Central memory CD8-positive, alpha-beta T cell (primary cell): ENCODE measurements at places on chromosomes 2 and 18.
A peak's percentile ranks its signal among the peaks of the same experiment; 100 is the strongest.

GRCh38 chr18:26813043-26813442, 52.5 kb downstream of the AQP4 start:
- no peak overlapping the region for H3K27ac ChIP-seq
- no peaks in the 10 kb centered on the region for H3K4me1 ChIP-seq
- H3K27me3 ChIP-seq, result no peaks in the 10 kb centered on the region

GRCh38 chr18:74937291-74937690, 271.6 kb downstream of the PTGR3 start:
- no peak for DNase-seq
- no peaks in the 10 kb centered on the region for H3K36me3 ChIP-seq
- H3K4me1 ChIP-seq, result peaks cover 6% of the 10 kb centered on the region

- peaks cover 72% of the 10 kb centered on the region for H3K27me3 ChIP-seq
- DNase-seq, result no peak
- no peaks in the 10 kb centered on the region for H3K36me3 ChIP-seq
- no peak overlapping the region for H3K4me3 ChIP-seq
- peaks cover 2% of the 10 kb centered on the region for H3K4me1 ChIP-seq
- no peak overlapping the region for H3K27ac ChIP-seq
These were observed 896.7 kb upstream of the ZEB2 start for GRCh38 chr2:145416640-145417039.

DNA sequence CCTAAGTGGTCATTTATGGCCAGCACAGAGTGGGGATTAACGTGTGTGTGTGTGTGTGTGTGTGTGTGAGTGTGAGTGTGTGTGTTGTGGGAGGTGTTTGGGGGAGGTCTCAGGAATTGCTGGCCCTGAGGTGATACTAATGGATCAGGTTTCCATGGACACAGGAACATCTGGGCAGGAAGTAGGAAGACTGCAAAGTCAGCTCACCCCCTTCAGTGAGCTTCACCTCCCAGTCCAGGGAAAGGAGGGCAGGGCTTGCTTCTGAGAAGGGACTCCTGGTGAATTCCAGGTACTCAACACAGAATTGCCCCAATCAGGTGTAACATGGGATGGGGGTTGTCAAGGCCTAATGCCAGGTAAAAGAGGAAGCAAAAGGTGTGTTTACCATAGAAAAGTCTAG, 30.3 kb upstream of the IL1R1 start:
- DNase-seq, result no peak
- H3K4me3 ChIP-seq, result no peak overlapping the region
- H3K27ac ChIP-seq, result no peak overlapping the region
- H3K4me1 ChIP-seq, result no peaks in the 10 kb centered on the region
- H3K36me3 ChIP-seq, result no peaks in the 10 kb centered on the region
- H3K27me3 ChIP-seq, result peaks cover 11% of the 10 kb centered on the region

- H3K27me3 ChIP-seq, result no peaks in the 10 kb centered on the region
- no peak overlapping the region for H3K27ac ChIP-seq
- H3K4me1 ChIP-seq, result no peaks in the 10 kb centered on the region
- no peaks in the 10 kb centered on the region for H3K36me3 ChIP-seq
- no peak overlapping the region for H3K4me3 ChIP-seq
- DNase-seq, result no peak
These were observed 106.4 kb downstream of the CTAGE1 start for GRCh38 chr18:22311301-22311700.

DNA sequence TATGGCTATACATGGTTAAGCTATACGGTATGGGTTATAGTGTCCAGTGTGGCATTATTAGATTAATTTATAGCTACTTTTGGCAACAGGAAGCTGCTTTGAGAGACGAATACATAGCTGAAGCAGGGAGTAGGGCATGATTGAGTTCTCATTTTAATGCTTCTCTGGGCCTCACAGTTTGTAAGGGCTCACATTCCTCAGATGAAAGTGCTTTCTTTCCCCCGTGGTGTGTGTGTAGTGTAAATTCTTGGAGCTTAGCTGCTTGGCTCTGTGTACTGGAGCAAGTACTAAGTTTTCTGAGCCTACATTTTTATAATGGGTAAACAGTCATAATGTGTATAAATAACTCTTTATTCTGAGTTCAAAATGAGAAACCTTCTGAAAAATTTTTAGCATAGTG, 173.7 kb downstream of the PTPRM start:
- H3K27ac ChIP-seq, result no peak overlapping the region
- DNase-seq, result no peak
- no peaks in the 10 kb centered on the region for H3K4me1 ChIP-seq
- no peak overlapping the region for H3K4me3 ChIP-seq

DNA sequence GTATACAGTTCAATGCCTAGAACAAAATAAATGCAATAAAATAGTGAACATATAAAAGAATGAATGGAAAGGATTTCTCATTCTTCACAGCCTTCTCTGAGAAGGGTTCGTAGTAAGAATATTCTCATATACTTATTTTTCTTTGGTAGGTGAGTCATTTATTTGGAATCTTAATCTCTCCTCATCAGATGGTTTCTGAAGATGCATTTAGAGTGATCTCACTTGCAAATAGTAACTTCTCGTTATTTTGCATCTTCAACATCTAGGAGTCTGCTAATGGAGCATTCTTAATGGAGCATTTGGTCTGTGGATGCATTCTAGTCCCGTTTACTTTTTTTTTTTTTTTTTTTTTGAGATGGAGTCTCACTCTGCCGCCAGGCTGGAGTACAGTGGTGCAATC, 3.9 kb downstream of the UBXN4 start:
- H3K27ac ChIP-seq, result no peak overlapping the region
- no peaks in the 10 kb centered on the region for H3K27me3 ChIP-seq
- H3K4me3 ChIP-seq, result no peak overlapping the region
- peaks cover 42% of the 10 kb centered on the region for H3K36me3 ChIP-seq
- DNase-seq, result no peak
- H3K4me1 ChIP-seq, result peaks cover 47% of the 10 kb centered on the region

- H3K27ac ChIP-seq, result no peak overlapping the region
- H3K4me3 ChIP-seq, result no peak overlapping the region
- no peaks in the 10 kb centered on the region for H3K4me1 ChIP-seq
- peaks cover 2% of the 10 kb centered on the region for H3K36me3 ChIP-seq
- peaks cover 13% of the 10 kb centered on the region for H3K27me3 ChIP-seq
These were observed 448.1 kb downstream of the TSN start for GRCh38 chr2:122203523-122203922.

DNA sequence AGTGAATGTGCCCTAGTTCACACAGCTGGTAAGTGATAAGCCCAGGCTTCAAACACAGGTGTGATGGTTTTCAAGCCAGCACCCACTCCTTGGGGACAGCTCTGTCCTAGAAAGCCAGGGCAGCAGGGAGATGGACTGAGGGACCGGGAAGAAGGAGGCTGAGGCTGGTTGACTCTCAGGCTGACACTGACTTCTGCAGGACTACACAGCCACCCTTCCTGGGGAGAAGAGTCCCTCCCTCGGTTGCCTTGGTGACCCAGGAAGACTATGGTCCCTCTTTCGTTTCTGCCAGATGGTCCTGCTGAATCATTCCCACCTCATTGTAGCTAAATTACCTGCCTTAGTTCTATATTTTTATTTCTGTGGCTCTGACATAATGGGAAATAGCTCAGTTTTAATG, 11.3 kb upstream of the FSHR start:
- H3K4me3 ChIP-seq, result no peak overlapping the region
- no peak for DNase-seq
- H3K27ac ChIP-seq, result no peak overlapping the region
- H3K36me3 ChIP-seq, result no peaks in the 10 kb centered on the region
- no peaks in the 10 kb centered on the region for H3K27me3 ChIP-seq

DNA sequence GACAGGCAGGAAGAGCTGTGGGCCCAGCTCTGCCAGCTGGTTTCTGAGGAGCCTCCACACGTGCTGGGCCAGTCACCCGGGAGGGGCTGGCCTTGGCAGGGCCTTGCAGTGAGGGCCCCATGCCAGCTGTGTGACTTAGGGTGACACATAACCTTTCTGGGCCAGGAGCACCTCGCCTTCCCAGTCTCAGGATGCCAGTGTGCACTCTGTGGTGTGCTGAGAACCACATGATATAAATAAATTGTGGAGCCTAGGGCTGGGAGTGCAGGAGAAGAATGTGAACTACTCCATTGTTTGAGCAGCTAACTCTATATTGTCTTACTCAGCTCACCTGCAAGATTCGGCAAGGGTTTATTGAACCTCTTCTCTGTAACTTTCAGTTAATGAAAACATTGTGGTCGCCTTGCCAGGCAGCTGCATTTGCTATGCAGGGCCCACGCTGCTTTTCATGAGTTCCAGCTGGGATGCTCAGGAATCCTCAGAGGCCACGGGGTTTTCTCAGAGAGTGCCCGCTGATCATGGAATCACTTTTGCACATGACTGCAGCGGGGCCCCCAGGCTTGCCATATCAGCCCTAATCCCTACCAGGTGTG, 222.3 kb downstream of the SH3RF3 start:
- no peak overlapping the region for H3K4me3 ChIP-seq
- H3K27me3 ChIP-seq, result no peaks in the 10 kb centered on the region
- peaks cover 7% of the 10 kb centered on the region for H3K4me1 ChIP-seq
- H3K36me3 ChIP-seq, result no peaks in the 10 kb centered on the region

GRCh38 chr18:22314420-22314819, 103.3 kb downstream of the CTAGE1 start:
- DNase-seq, result no peak
- H3K27me3 ChIP-seq, result no peaks in the 10 kb centered on the region
- peaks cover 6% of the 10 kb centered on the region for H3K4me1 ChIP-seq
- H3K36me3 ChIP-seq, result no peaks in the 10 kb centered on the region

DNA sequence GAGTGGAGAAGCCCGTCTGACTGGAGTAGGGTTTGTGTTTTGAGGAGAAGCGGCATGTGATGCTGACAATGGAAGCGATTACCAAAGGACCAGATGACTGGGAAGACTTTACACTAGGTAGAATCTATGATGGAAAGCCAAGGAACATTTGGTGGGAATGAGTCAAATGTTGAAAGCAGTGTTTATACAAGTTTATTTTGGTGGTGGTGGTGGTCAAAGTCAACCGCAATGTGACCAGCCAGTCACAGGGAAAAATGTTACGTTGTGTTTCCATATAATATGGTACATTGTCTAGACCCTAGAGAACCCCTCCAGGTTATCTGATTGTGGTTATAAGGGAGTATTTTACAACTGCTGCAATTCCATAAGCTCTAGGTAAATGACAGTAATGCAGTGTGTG, 216.8 kb downstream of the PID1 start:
- H3K4me1 ChIP-seq, result no peaks in the 10 kb centered on the region
- no peaks in the 10 kb centered on the region for H3K27me3 ChIP-seq
- H3K27ac ChIP-seq, result no peak overlapping the region
- H3K4me3 ChIP-seq, result no peak overlapping the region
- no peak for DNase-seq
- H3K36me3 ChIP-seq, result no peaks in the 10 kb centered on the region

- DNase-seq, result peak; percentile 69
- H3K4me3 ChIP-seq, result peak overlapping the region; percentile 93
- peaks cover 60% of the 10 kb centered on the region for H3K4me1 ChIP-seq
- H3K27me3 ChIP-seq, result no peaks in the 10 kb centered on the region
- H3K27ac ChIP-seq, result peak overlapping the region; percentile 99
These were observed 1.7 kb downstream of the CXCR4 start for GRCh38 chr2:136116151-136116812.

DNA sequence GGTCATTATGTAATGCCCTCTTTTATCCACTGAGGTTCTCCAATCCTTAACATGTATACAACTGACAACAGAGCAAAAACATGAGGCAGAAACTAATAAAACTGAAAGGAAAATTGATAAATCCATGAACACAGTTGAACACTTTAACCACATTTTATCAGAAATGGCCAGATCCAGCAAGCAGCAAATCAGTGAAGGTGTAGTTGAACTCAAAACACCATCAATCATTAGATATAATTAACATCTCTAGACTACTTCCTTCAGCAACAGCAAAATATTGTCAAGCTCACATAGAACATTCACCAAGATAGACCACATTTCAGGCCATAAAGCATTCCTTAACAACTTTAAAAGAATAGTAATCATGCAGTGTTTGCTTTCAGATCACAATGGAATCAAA, 72.9 kb downstream of the HS6ST1 start:
- no peaks in the 10 kb centered on the region for H3K27me3 ChIP-seq
- H3K36me3 ChIP-seq, result no peaks in the 10 kb centered on the region
- peaks cover 10% of the 10 kb centered on the region for H3K4me1 ChIP-seq
